Sigmoid colon (tissue), 7 donors: ENCODE measurements at places on chromosomes 13 and 19. TPM values are rescaled to one million over a fixed set of nuclear protein-coding genes. Genes with fewer than 3 reads are reported as not detected.

DNA sequence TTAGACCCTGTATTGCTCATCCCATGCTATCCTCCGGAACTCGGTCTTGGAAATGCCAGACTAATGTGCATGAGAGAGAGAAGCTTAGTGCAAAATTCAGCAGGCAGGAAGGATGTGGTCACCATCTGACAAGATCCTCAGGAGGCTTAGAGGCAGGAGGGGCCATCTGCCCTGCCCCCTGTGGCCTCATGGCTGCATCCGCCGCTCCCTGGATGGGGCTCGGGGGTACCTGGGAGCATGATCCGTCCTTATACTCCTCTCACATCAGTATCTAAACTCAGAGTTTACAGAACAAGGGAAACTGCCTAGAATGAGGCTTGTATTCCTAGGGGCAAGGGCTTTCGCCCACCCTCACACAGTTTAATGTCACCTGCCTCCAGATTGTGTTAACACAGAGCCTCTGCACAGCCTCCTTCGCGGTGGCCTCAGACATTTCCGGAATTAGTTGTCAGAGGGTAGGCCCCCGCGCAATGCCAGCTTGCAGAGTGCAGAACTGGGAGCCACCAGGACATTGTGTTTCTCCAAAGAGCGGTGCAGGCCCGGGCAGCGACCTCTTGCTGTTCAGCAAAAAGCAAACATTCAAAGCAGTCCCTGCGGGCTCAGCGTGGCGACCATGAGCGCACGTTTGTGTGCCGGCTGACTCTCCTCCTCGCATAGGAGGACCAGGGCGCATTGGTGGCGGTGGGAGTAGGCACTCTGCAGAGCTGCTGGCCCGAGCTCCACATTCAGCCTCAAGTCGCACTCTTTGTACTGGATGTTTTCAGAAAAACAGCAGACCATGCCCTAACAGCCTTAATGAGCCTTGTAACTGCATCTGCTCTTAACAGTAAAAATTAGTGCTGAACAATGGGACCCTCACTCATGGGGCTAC is 39.1 kb downstream of the GPR12 start:
- DNase-seq = no peak

DNA sequence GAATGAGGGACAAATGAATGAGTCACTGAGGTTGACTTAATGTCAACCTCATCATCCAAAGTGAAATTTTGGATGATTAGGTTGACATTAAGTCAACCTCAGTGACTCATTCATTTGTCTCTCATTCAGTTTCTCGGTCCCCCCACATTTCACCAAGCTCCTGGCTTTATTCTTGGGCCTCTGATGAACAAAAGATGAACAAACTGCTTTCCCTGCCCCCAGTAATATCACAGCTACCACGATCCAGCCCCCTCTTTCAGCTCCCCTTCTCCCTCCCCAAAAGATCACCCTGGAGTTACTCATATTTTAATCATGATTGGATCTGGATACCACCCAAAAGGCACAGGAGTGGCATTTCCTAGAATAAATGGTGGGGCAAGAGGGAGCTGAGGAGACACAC is 10.8 kb downstream of the CEACAM18 start:
- no peak for DNase-seq

- DNase-seq = no peak
Measured at GRCh38 chr19:531753-532560, at the start of gene CDC34. TSS of gene CDC34 (plus strand) at chr19:531760. CDS start at chr19:531932, 172 bp downstream.

- DNase-seq = no peak
Measured at GRCh38 chr19:13284929-13285928, 135.0 kb downstream of the IER2 start.

Gene UHRF1
- total RNA-seq = 1.4 TPM

Gene EBI3
- total RNA-seq = 3.9 TPM

Gene PSG4
- total RNA-seq = not detected

Gene SULT2A1
- total RNA-seq = not detected

Gene ANGPTL8
- not detected for total RNA-seq
